Stimulated activated CD8-positive, alpha-beta memory T cell treated with anti-CD3 and anti-CD28 coated beads, Interleukin-4, amount 100 ng/mL, for 4 hours (primary cell): ENCODE measurements at places on chromosomes 3 and 15.

- no peak for DNase-seq
Observed at GRCh38 chr3:89392991-89393390, 285.6 kb downstream of the EPHA3 start.

- DNase-seq = no peak
Observed at GRCh38 chr3:50264383-50264963, 4.5 kb upstream of the SEMA3B start.

- DNase-seq = no peak
Observed at GRCh38 chr3:8506571-8507061, 5.0 kb downstream of the LMCD1 start.

- no peak for DNase-seq
Observed at GRCh38 chr15:65730549-65731172, 61.4 kb downstream of the DENND4A start.

DNA sequence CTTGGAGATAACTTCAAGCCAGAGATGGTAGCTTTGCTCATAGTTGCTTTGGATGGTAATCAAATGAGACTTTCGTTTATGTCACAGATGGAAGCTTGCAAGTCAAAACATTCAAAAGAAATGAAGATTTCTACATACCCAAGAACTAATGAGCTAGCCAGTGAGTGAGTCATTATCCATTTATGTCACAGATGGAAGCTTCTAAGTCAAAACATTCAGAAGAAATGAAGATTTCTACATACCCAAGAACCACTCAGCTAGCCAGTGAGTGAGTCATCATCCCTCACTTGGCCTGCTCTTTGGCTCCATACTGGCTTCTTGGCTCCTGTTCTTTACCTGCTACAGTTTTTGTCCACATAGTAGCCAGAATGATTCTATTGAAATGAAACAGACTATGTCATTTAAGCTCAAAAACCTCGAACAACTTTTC is 559.8 kb upstream of the CBLB start:
- DNase-seq = no peak

- DNase-seq = no peak
Observed at GRCh38 chr3:11457135-11457534, 184.9 kb downstream of the ATG7 start.
